Hippocampal formation (tissue), 2 donors: ENCODE measurements at places on chromosomes 16 and 17.

GRCh38 chr16:87033021-87033471 is 284.1 kb downstream of the C16orf95 start:
- DNase-seq = no peak

DNA sequence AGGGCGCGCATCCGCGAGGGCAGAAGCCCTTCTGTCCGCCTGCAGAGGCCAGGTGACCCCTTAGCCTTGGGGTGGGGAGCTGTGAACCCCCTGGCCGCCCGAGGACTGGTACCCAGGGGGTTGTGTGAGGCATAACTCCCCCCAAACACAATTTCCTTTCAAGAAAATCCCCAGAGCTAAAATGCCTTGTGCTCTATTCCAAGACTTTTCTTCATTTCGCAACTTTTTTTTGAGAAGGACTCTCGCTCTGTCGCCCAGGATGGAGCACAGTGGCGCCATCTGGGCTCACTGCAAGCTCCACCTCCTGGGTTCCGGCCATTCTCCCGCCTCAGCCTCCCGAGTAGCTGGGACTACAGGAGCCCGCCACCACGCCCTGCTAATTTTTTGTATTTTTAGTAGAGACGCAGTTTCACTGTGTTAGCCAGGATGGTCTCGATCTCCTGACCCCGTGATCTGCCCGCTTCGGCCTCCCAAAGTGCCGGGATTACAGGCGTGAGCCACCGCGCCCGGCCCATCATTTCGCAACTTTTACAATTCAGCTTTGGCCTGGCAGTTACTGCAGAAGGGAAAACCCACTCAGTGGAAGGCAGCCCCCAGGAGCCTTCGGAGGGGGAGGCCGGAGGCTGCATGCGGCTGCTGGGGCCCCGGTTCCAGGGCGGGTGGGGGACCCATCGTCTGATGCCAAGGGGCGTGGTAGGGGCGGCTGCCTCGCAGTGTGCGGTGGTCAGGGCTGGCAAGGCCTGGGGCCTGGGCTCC is 963 bp upstream of the APRT start:
- no peak for DNase-seq

GRCh38 chr16:21235199-21235585 is 1.7 kb downstream of the ANKS4B start:
- DNase-seq = no peak

DNA sequence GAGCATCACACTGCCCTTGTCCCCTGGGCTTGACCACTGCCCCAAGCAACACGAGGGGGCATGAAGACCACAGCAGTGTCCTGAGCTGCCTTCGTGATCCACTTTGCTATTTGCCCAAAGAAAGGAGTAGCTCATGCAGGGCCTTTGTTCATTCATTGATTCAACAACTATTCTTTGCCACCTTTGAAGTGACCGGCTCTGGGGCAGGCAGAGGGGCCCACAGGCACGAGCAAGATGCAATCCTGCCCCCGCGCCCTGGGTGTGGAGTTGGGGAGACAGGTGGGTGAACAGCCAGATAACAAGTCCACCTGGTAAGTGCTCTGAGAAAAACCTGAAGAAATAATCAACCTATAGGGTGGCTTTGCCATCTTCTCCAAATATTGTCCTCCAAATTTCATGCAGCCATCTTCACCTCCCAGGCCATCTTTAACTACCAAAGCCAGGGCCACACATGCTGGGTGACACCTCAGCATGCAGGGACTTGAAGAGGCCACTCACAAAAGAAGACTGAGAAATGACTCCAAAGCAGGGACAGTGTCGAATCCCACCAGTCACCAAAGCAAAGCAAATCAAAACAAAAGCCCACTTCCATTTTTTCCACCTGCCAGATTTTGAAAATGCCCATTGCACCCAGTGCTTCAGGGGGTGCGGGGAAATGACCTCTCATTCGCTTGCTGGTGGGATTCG is 18.2 kb upstream of the RBFOX3 start:
- DNase-seq = no peak

DNA sequence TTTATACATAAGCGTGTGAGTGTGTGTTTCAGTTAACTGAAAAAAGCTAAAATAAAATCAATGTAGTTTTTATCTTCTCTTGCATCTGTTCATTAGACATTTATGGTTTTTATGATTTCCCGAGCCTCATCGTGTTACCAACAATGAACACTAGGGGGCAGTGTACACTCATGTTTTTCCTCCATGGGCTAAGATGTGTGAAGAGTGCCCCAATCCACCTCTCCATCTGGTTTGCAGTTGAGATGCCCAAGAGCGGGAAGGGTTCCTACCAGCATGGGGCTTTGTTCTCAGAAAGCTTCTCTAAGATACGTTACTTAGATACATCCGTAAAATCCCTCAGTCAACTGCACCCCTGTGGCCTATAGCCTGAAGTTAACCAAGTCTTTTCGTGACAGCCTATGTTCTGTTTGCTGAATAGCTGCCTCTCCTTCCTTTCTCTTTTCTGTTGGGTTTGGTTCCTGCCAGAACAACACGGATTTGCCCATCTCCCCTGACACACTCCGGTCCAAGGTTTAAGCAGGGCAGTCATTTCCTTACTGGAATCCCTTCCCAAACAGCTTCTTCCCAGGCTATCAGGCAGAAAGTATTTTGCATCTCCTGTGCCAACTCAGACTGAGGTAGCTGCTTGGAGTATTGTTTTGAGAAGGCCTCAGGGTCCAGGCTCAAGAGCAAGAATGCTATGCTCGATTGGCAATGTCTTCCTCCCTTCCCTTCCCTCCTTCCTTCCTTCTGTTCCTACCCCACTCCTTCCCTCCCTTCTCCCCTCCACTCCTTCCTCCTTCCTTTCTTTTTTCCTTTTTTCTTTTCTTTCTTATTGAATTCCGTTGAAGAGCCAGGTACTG is 12.9 kb upstream of the ELAC2 start:
- no peak for DNase-seq

DNA sequence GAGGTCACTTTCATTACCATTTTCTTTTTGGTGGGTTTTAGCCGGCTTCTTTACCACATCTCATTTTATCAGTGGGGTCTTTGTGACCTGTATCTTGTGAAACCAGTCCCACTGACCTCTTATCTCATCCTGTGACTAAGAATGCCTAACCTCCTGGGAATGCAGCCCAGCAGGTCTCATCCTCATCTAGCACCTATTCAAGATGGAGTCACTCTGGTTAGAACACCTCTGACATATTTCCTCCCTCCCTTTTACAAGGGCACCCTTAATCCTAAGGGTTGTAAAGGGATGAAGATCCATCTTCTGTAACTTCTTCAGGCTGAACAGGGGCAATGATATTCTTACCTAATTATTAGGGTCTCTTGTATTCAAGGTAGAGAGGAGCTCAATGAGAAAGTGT is 107.9 kb upstream of the HAS3 start:
- DNase-seq = no peak

- DNase-seq = no peak
Measured at GRCh38 chr17:62867303-62867702, 59.2 kb upstream of the MARCHF10 start.

DNA sequence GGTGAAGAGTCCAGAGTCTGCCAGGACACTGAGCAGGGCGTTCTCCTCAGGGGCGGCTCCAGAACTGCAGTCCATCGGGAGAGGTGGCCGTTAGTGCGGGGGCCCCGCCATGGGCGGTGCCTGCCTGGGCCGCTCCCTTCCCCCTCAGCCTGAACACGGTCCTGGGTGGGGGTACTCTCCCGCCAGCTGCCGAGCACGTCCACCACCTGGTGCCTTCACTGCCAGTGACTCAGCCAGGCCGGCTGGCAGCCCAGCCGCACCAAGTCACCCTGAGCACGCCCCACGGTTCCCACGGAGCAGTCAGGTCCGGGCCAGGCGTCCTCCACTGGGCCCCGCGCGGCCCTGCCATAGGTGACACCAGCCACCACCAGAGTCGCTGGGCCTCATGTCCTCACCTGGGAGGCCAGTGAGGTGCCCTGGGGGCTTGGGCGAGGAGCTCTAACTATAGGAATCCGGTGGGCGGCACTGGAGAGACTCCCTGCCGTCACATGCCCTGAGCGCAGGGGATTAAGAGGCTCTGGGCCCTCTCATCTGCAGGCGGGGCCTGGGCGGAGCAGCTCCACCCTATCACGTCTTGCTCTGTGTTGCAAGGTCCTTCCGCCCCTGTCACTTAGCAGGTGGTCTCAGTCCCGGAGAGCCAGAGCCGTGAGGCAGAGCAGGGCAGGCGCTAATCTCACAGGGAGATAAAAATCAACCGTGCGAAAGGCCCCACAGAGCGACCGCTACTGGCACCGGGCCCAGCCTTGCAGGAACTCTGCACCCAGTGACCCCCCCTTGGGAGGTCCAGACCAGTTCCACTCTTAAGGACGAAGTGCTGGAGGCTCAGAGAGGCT is 14.3 kb downstream of the PIEZO1 start:
- DNase-seq = no peak

GRCh38 chr16:75019007-75019406 is 20.2 kb downstream of the ZNRF1 start:
- DNase-seq = no peak

DNA sequence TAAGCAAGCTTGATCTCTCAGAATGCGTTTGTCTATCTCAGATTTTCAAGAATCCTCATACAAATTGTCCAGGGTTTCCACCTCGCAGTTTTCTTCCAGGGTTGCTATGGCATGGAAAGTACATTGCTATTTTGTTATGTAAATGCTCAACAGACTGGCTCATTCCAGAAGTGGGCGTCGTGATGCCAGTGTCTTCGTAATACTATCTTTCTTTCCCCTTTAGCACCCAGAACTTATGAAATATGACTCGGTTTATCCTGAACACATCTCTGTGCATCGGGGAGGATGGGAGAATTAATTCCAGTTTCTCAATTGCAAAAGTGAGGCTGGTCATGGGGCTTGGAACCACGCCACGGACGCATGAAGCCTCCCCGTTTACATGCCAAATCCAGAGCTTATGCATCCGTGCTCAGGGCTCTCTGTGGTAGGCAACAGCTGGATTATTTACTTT is 405.0 kb downstream of the WWOX start:
- no peak for DNase-seq

- peak; percentile 53 for DNase-seq
Measured at GRCh38 chr17:38579934-38580333, 25.8 kb downstream of the SRCIN1 start.
